Dermis blood vessel endothelial cell (primary cell): ENCODE measurements at places on chromosomes 12 and 14. TPM values are rescaled to one million over a fixed set of nuclear protein-coding genes. Genes with fewer than 3 reads are reported as not detected.

DNA sequence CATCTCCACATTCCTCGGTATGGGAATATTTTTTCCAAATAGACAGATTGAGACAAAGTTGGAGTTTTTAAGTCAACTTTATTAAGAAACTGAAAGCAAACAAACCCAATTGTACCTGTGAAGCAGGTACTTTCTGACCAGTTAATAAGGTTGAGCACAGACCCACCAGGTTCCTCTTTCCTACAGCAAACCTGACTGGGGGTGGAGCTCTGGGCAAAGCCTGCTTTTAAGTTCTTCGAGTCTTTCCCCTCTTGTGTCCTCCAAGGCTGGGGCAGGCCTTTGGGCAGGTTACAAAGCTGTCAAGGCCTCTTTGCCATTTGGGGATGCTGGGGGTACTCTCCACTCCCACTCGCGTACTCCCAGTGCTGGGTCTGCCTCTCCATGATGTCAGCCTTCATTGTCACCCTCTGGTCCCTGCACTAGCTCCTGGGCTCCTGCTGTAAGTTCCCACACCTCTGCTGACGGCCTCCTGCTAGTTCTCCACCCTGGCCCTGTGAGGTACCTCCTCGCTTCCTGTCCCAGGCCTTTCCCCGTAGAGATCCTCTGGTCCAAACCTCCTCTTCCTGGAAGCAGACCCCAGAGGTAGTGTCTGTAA is 3.2 kb downstream of the KCNH3 start:
- no peak for DNase-seq

GRCh38 chr12:49563951-49564685 is 3.8 kb downstream of the MCRS1 start:
- no peak for DNase-seq

Gene SLC25A47
- not detected in 2 replicates for total RNA-seq

DNA sequence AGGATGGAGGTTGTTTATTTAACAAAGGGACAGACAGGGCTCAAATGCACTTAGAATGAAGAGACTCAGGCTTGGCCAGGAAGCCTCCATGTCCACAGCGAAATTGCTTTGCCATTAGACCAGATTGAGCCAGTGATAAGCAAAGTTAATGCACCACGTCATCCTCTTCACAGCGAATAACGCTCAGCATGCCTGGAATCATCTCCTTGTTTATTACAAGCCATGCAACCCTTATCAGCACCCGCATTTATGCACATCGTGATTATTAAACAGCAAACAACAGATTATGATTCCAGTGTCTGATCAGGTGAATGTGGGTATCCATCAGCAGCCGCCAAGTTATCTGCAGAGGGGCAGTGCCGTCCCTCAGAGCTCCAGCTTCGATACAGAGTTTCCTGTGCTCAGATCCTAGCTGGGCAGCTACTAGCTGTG is 175.0 kb upstream of the TMEM132C start:
- no peak for DNase-seq
